ENCODE measurements at places on chromosomes 5 and 9.
A peak's percentile ranks its signal among the peaks of the same experiment; 100 is the strongest.

DNA sequence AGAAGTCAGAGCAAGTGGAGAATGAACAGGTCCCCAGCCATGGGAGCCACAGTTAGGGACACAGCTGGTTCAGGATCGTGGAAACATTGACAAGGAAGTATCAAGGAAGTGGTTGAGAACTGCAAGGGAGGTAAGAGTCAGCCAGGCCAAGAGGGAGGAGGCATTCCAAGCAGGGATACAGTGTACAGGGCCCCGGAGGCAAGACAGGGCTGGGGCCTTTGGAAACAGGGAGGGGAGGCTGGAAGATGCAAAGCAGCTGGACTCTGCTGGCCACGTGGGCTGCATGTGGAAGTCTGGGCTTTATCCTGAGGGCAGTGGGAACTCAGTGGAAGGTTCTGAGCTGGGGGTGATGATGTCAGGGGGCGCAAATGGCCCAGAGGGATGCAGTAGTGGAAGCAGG is 14.2 kb downstream of the CCDC180 start:
- no peak for DNase-seq

DNA sequence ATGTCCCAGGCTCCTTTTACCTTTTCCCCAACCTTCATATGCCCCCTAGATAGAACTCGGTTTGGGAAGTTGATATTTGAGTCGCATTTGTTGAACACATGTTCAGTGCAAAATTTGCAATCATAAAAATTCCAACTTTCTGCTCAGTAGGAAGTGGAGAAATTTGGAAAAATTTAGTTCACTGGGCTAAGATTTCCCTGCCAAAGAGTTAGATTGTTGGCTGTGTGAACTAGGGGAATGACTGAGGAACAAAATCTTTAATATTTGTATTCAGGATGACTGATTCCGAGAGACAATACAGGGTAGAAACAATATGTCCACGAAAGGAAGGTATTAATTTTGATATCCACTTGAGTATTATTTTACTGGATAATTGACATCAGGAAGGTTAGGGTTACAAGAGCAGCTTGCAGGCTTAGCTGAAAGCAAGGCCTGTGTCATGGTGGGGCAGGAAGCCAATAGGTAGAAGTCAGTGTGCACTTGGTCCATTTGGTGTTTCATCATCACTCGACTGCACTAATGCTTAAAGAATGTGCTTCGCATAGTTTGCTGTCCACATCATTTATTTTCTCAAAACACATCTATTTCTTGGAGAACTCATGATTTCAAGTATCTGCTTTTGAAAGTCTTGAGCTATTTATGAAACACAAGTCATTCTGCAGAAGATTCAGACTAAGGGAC is 59.4 kb upstream of the GNA14 start:
- DNase-seq: no peak

GRCh38 chr9:120394058-120394669 is 185.8 kb downstream of the CDK5RAP2 start:
- DNase-seq: peak; percentile 39

DNA sequence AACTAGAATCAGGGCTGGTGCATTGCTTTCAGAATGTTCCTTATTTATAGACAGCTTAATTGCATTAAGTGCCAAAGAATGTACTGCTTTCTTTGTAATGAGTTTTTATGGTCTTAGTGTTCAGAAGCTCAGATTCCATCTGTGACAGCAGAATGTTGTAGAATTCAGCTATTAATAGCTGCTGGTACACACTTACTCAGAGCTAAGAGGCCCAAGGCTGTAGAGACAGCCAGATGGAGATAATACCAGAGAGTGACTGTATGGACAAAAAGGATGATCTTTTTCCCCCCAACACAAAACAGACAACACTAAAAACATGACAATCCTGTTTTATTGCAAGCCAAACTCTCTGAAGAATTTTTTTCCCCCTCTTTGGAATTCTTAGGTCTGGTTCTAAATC is 50.2 kb downstream of the PPP2R2B start:
- DNase-seq: no peak

GRCh38 chr9:99023831-99024230 is 80.1 kb downstream of the COL15A1 start:
- no peak for DNase-seq

- DNase-seq: no peak
These were observed 98.0 kb downstream of the RASGRF2 start for GRCh38 chr5:81058121-81058520.

GRCh38 chr5:63553073-63553472 is 409.2 kb downstream of the HTR1A start:
- no peak for DNase-seq

GRCh38 chr9:75230469-75230868 is 142.2 kb downstream of the OSTF1 start:
- DNase-seq: no peak

DNA sequence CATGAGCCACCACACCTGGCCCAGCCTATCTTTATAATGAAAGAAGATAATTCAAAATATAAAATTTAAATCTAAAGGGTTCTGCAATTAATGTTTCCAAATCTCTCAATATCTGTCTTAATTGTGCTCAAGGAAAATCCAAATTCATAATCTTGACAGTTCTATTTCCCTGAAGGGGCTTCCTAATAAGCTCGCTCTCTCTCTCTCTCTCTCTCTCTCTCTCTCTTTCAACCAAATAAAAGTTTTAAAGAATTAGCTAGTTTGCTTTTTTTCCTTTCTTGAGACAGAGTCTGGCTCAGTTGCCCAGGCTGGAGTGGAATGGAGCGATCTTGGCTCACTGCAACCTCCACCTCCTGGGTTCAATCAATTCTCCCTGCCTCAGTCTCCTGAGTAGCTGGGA is 13.2 kb upstream of the SCAI start:
- DNase-seq: no peak

GRCh38 chr9:2343756-2344155 is 277.8 kb upstream of the VLDLR start:
- DNase-seq: no peak

GRCh38 chr5:169910393-169910792 is 69.9 kb downstream of the INSYN2B start:
- no peak for DNase-seq

- DNase-seq: no peak
These were observed 9.2 kb upstream of the CXXC5 start for GRCh38 chr5:139638736-139639618.

DNA sequence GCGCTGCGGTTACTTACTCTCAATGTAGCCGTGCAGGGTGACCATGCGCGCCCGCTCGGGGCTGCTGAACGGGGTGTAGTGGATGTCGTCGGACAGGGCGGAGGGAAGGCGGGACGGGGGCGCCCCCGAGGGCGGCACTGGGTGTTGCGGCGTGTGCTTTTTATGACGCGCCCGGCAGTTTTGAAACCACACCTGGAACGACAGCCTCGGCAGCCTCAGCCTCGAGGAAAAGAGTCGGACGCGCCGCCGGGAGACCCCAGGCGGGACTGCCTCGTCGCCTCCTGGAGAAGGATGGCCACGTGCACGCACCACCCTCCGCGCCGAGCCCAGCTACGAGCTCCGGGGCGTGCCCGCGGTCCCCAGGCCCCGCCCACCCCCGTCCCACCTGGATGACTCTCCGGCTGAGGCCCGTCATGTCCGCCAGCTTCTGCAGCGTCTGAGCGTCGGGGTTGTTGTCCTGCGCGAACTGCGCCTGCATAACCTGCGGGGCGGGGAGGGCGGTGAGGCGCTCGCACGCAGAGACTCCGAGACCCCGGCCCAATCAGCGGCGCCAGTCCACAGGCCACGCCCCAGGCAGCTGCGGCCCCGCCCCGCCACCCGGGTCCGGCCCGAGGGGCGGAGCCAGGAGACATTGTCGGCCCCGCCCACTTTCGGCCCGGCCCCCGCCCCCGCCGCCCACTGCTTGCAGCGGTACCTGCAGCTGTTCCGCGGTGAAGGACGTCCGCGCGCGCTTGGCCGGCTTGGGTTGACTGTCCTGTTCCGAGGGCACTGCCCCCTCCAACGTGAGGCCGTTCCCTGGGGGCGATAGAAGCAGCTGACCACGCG is 15.0 kb downstream of the LHX6 start:
- peak; percentile 27 for DNase-seq

DNA sequence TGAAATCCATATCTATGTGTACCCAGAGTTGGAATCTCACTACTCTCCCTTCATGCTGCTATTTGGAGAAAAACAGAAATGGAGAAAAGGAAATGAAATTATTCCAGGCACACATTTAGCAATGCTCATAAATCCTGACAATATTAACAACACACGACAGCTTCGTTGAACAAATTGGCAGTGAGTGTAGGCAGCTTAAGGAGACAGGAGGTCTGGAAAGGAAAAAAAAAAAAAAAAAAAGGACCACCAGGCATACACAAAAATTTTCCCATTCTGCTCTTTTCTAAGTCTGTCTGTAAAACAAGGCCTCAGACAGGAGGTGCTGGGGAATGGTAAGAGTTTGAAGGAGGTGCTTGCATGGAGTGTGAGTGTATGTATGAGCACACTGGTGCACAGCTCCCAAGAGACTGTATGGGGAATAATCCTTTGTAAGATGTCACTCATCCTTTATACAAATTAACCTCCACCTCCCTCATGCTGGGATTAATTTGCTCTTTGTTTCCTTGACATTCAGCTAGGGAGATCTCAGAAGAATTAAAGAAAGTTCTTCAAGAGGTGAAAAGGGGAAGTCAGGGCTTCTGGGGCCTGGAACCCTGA is 78.9 kb downstream of the ASTN2 start:
- DNase-seq: no peak

GRCh38 chr9:107102011-107102410 is 181.1 kb upstream of the RAD23B start:
- no peak for DNase-seq
